IPS DF 6.9 (cell line): ENCODE measurements at places on chromosomes 6 and 20.

- H3K36me3 ChIP-seq = no peaks in the 10 kb centered on the region
- no peak for DNase-seq
- H3K4me3 ChIP-seq = no peak overlapping the region
- H3K27me3 ChIP-seq = no peaks in the 10 kb centered on the region
Measured at GRCh38 chr6:169791721-169792131, 40.3 kb downstream of the ERMARD start.

DNA sequence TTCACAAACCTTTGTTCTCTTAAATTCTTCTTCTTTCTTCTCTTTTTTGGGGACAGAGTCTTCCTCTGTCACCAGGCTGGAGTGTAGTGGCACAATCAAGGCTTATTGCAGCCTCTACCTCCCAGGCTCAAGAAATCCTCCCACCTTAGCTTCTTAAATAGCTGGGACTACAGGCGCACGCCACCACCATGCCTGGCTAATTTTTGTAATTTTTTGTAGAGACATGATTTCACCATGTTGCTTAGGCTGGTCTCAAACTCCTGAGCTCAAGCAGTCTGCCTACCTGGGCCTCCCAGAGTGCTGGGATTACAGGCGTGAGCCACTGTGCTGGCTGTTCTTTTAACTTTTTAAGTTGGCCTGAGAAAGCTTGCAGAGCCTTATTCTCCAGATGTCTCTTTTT, 48.0 kb downstream of the NCOA3 start:
- DNase-seq = no peak
- no peak overlapping the region for H3K4me3 ChIP-seq
- no peaks in the 10 kb centered on the region for H3K36me3 ChIP-seq
- no peak overlapping the region for H3K27ac ChIP-seq

DNA sequence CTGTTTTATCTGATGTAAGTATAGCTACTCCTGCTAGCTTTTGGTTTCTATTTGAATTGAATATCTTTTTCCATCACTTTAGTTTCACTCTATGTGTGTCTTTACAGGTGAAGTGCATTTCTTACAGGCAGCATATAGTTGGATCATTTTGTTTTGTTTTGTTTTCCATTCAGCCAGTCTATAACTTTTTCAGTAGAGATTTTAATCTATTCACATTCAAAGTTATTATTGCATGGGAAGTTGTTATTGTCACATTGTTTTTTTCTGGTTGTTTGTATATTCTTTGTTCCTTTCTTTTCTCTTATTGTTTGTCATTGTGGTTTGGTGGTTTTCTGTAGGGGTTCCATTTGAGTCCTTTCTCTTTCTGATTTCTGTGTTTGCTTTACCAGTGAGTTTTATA, 151.2 kb downstream of the PDE10A start:
- no peak overlapping the region for H3K27ac ChIP-seq
- H3K4me3 ChIP-seq = no peak overlapping the region
- H3K36me3 ChIP-seq = no peaks in the 10 kb centered on the region
- no peak for DNase-seq

DNA sequence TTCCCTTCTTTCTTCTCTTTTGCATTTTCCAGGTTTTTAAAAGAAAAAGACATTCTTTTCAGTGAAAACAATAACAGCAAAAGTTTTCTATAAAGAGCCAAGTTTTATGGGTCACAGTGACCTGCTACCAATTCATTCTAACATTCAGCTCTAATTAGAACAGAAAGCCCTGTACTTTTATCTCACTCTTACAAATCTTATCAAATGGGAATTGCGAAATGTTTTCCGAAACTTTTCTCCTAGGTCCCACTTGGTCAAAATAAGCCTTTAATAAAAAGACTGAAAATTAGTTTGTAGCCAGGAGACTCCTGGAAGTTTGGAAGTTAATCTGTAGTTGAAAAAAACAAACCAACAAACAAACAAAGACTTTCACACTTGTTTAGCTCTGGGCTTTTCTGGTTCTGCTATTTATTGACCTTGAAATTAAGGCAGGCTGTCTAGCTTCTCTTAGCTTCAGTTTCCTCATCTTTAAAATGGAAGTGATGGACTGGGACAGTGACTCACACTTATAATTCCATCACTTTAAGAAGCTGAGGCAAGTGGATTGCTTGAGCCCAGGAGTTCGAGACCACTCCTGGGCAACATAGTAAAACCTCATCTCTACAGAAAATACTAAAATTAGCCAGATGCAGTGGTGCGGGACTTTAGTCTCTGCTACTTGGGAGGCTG, 613.5 kb upstream of the CDH4 start:
- no peaks in the 10 kb centered on the region for H3K4me1 ChIP-seq
- no peak overlapping the region for H3K27ac ChIP-seq
- H3K36me3 ChIP-seq = no peaks in the 10 kb centered on the region
- no peaks in the 10 kb centered on the region for H3K27me3 ChIP-seq
- H3K4me3 ChIP-seq = no peak overlapping the region

- H3K4me1 ChIP-seq = peaks cover 4% of the 10 kb centered on the region
- H3K27me3 ChIP-seq = no peaks in the 10 kb centered on the region
- DNase-seq = no peak
- H3K4me3 ChIP-seq = no peak overlapping the region; the same call in 1 of the 2 replicates
Measured at GRCh38 chr6:2633736-2634135, 117.0 kb downstream of the MYLK4 start.

DNA sequence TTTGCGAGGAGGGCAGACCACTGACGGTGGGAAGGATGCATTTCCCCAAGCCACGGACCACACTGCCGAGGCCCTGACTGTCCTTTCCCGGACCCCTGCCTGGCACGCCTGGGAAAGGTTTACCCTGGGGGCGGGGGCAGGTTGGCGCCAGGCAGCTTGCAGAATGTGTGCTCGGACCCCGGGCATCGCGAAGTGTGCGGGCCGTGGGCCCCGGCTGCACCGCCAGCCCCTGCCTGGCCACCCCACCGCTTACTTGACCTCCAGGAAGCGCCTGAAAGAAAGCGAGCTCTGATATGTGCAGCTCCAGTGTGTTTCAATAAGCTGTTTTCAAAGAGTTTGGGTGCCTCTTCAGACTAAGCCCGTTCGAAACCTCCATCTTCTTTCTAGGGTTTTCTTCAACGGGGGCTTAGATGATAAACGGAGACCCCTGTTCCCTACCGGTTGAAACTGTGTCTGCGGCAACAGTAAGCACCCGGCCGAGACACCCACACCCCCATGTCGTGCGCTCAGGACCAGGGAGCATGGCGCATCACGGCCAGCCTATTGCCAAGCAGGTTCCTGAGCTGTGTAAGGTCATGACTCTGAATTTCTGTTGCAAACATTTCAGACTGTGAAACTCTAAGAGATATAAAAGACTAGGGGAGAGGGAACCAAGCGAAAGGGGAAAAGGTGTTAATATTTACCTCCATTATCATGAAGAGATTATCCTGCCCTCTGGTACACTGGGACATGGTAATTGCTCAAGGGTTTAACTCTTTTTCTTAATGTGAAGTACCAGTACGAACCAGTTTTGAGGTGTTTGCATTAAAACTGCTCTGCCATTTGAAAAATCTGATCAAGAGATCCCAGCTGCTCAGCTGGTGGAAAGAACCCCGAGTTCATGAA, 231.2 kb upstream of the FOXQ1 start:
- no peak for DNase-seq
- H3K27ac ChIP-seq = no peak overlapping the region
- no peaks in the 10 kb centered on the region for H3K27me3 ChIP-seq
- H3K4me3 ChIP-seq = no peak overlapping the region
- H3K36me3 ChIP-seq = no peaks in the 10 kb centered on the region

DNA sequence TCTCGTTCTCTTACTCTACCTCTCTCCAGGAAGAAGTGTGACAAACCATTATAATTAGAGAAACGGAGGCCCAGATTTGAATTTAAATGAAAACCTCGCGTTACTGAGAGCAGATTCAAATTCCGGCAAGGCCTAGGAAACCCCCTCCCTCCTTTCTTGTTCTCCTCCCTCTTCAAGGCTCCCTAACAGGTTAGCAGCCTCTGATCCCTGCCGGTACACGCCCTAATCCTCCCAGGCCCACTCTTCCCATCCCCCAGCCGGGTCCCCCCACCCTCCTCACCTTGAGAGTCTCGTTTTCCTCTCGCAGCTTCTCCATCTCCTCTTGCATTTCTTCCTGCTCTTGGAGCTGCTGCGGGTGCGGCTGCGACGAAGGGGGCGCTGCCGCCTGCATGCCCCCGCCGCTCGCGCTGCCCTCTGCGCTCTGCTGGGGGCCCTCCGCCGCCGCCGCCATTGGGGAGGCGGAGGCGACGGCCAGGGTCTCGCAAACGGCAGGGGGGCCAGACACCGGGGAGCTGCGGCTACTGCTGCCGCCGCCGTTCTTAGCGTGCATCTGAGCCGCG, 3.8 kb downstream of the MTCL3 start:
- H3K27me3 ChIP-seq = 0 out of 2 replicates have a peak, but pooled peaks cover 1% of the 10 kb centered on the region
- peaks cover 3% of the 10 kb centered on the region; the same call in 1 of the 2 replicates for H3K4me1 ChIP-seq
- no peak for DNase-seq
- H3K4me3 ChIP-seq = peak overlapping the region; percentile 33; the same call in 1 of the 2 replicates

DNA sequence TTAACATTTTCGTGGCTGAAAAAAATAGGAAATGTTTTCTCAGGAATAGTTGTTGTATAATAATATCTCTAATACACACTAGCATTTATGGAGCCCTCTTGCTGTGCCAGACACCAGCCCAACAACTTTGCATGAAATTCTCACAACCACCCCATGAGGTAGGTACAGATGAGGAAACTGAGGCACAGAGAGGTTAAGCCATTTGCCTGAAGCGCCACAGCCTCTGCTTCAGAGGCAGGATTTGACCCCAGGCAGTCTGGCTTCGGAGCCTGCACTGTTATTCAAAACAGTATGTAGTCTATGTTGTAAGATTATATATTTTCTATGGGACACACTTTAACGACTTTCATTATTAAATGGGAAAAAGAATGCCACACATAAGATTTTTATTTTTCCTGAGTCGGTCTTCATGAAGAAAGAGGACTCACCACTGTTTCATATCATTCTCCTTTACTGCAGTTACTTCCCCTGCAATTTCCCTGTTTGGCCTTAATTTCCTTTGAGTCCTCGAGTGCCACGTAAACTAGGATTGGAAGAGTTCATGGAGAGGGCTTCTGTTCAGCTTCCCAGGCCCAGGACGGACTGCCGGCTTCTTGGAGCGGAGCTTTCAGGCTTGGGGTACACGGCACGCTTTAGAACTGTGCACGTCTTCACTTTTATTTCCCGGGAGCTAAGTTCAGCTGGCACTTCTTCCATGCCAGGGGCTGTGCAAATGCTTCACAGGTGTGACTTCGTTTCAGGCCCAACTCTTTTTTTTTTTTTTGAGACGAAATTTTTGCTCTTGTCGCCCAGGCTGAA, 128.0 kb downstream of the BMP7 start:
- DNase-seq = no peak
- H3K27ac ChIP-seq = no peak overlapping the region
- H3K4me1 ChIP-seq = no peaks in the 10 kb centered on the region

- H3K27me3 ChIP-seq = no peaks in the 10 kb centered on the region
- no peaks in the 10 kb centered on the region for H3K4me1 ChIP-seq
- no peak overlapping the region for H3K27ac ChIP-seq
Measured at GRCh38 chr6:116424001-116424400, 37.2 kb upstream of the CALHM6 start.

DNA sequence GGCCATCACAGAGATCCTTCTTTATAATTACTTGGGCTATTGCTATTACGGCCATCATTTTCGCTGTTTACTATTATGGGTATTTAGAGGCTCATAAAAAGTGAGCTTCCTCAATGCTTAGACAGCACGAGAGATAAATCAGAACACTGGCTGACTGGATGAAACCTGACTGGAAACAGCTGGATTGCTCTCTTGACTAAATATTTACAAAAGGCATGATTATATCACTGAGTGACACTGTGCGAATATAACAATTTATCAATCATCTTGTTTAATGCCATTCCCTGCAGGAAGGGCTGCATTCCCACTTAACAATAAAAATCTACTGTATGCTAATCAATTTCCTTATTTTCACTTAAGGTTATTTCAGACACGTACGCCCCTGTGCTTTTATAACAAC, 260.1 kb upstream of the ARID1B start:
- H3K36me3 ChIP-seq = no peaks in the 10 kb centered on the region
- no peak overlapping the region for H3K27ac ChIP-seq
- H3K4me1 ChIP-seq = no peaks in the 10 kb centered on the region
- H3K4me3 ChIP-seq = no peak overlapping the region
- no peak for DNase-seq

GRCh38 chr6:38485488-38485887, 154.2 kb downstream of the BTBD9 start:
- no peak overlapping the region for H3K27ac ChIP-seq
- H3K36me3 ChIP-seq = no peaks in the 10 kb centered on the region
- no peak for DNase-seq
- no peaks in the 10 kb centered on the region for H3K4me1 ChIP-seq

GRCh38 chr20:25402583-25402982, 4.9 kb upstream of the GINS1 start:
- no peak overlapping the region for H3K4me3 ChIP-seq
- H3K36me3 ChIP-seq = no peaks in the 10 kb centered on the region
- no peaks in the 10 kb centered on the region for H3K4me1 ChIP-seq
- no peak for DNase-seq
- H3K27ac ChIP-seq = no peak overlapping the region
- no peaks in the 10 kb centered on the region for H3K27me3 ChIP-seq

DNA sequence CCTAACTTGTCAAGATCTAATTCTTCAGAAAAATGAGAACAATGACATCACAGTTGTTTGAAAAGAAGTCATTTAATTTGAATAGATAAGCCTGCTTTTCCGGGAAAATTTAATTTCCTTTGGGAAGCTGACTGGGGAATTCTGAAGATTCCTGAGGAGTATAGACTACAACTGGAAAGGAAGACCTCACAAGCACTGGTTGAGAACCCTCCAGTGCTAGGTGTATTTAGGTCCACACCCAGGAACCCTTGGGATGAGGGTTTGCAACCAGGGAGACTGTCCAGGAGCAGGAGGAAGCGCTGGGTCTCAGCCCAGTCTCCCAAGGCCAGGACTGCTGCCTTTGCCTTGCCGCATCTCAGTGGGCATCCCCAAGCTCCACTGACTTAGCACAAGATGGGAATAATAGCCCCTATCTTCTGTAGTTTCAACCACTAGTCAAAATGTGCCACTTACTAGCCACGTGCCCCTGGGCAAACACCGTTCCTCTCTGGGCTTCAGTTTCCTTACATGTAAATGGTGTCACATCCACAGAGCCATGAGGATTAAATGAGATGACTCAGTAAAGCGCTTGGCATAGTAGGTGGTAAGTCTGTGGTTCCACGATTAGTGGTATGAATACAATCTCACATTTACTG, 6.9 kb upstream of the CD93 start:
- DNase-seq = no peak
- H3K4me3 ChIP-seq = no peak overlapping the region; the same call in 1 of the 2 replicates
- no peaks in the 10 kb centered on the region for H3K27me3 ChIP-seq
- no peak overlapping the region for H3K27ac ChIP-seq

GRCh38 chr6:33923857-33924514, 120.2 kb upstream of the MLN start:
- no peaks in the 10 kb centered on the region for H3K27me3 ChIP-seq
- H3K4me3 ChIP-seq = no peak overlapping the region
- H3K36me3 ChIP-seq = 0 out of 2 replicates have a peak, but pooled peaks cover 2% of the 10 kb centered on the region
- H3K4me1 ChIP-seq = peaks cover 3% of the 10 kb centered on the region; the same call in 1 of the 2 replicates
